Astrocyte of the cerebellum (primary cell): ENCODE measurements at places on chromosomes 1 and 21.

DNA sequence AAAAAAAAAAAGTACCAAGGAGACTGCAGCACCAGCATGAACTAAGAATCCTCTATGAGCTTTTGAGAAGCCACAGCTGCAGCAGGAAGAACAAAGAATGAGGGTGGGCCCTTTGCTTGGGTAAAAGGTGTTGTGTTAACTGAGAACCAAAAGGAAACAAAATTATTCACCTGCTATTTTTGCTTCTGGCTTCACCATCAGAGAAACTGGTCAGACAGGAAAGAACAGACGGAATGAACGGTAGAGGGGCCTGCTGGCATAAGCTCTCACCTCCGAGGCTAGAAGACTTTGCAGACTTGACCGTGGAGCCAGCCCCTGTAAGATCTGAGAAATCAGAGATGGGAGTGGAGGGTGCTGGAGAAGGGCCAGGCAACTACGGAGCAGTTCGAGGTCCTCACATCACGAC lies 27.6 kb downstream of the IL10RB start:
- DNase-seq = no peak

DNA sequence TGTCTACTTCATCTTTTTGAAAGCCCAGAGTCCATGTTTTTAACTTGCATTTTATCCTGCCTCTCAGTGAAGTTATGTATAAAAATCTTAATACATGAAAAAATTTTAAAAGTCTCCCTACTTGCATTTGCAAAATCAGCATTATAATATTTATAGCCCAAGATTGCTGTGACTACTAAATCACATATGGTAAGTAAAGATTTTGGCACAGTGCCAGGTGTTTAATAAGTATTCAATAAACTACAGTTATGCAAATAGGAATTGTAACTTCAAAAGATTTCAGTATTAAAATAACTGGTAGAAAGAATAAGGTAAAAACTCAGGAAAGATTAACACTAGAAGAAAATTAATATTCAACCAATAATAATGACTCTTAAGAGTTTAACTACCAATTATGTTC lies 641.7 kb downstream of the LRRIQ3 start:
- no peak for DNase-seq

DNA sequence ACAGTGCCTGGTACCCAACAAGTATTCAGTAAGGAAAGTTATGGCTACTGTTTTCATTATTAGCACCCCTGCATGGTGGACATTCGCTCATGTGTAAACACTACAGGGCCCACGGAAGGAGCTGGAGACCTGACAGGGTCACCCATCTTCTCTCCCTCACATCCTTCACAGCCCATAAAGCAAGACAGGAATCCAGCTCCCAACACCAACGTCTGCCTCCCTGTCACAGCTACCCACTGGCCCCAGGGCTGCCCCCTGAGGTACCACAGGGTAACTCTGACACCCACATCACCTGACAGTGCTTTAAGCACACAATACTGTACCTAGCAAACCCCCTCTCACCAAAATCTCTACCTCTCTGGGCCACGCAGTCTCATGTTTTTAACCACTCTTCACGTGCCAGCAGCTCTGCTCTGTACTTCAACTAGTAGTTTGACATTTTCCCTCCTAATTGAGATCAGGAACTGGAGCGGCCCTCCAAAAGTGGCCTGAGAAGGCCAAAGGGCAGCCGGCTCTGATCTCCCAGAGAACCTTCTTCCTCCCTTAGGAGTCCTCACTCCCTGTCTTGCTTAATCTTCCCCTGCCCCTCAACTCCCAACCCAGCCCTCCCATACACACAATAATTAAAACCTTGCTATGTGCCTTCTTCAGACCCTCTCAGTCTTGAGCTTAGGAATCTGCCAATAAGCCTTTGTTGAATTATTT lies 76.8 kb downstream of the CD34 start:
- no peak for DNase-seq

DNA sequence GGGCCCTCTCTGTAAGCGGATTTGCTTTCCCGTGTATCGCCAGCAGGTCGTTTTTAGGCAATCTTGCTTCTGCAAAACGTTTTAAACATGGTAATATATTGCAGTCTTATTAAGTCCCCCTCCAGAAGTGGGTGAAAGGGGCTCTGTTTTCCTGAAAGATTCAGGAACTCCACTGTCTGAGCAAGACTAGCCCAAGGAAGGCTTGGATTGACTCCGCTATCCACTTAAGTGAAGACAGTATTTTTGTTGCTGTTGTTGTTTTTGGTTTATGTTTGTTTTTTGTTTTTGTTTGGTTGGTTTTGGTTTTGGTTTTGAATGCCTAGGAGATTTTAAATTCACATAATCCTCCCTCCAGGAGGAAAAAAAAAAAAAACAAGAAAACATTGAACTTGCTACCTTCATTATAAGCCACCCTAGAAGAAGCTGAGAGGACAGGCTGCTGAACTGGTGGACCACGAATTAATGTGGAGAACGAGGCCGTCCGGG lies 29.1 kb upstream of the NFIA start:
- no peak for DNase-seq
